GM10248 (cell line): ENCODE measurements at places on chromosomes 7 and 10.
A peak's percentile ranks its signal among the peaks of the same experiment; 100 is the strongest.

DNA sequence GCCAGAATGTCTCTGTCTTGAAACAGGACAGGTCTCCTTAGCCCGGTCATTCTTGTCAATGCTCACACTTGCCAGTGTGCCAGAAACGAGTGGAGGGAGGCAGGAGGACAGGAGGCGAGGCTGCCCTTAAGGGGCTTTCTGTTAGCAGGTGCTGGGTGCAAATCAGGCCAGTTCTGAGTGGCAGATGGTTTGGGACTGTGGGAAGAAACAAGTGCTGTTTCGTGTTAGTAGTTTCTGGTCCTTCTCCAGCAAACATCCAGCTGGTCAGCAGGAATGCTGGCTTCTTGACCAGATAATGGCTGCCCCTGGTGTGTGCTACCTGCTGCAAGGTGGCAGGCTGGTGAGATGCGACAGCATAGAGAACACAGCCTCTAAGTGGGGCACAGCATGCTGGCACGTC, 8.2 kb upstream of the NDUFB2 start:
- DNase-seq: no peak

GRCh38 chr10:70292004-70292403, 8.2 kb upstream of the NPFFR1 start:
- no peak for DNase-seq

DNA sequence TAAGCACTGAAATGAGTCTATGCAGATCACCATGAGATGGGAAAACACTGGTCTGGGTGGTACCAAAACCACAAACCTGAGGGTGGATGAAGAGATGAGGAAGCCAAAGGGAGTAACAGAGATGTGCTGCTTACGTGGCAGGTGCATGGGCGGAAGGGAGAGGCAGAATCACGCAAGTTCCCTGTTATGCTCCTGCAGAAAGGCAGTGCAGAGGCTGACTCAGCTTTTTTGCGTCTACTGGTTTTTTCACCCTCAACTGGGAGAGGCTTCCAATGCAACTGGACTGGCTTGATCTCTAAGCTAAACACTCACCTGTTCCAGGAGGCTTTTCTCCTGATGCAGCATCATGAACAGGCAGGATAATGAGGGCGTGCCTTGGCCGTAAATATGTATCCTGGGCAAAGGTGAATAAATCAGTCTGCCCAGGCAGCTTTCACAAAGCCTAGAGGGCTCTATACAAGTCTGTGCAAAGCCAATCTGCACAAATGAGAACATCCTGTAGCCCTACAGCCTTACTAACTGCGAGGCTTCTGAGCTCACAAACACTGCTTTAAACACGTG, 95.4 kb upstream of the AFAP1L2 start:
- peak; percentile 24 for DNase-seq

- no peak for DNase-seq
Measured at GRCh38 chr10:114261076-114261475, 22.0 kb downstream of the VWA2 start.

DNA sequence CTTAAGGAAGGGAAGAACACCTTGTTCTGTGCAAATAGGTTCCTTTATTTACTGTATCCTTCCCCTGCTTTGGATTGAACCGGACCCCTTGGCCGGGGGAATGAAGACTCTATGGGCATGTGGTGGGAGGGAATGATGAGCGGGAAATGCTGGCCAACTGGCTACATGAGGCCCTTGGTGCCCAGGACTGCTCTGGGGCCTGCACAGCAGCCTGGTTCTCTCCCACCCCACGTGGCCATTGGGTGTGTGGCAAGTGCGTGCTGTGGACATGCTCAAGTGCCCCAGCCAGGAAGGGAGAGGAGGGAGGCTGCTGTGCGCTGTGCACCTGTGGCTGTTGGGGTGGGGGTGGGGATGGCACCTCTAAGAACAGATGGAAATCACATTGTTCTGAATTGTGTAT, 917.0 kb upstream of the GHITM start:
- no peak for DNase-seq

DNA sequence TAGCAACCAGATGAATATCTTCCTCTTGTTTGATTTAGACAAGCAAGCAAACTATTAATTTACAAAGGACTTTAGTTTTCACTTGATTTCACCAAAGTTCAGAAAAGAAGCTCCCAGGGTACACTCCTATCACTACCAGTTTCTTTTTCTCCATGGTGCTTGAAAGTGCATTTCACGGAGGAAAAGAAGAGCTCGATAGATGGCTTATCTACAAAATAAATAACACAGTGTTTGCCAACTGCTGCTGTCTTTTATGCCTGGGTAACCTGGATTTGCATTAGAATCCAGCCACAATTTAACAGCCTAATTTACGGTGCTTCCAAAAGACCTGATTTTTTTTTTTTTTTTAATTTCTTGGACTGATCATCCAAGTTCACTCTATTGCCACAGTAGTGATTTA, 275.7 kb downstream of the GPR37 start:
- no peak for DNase-seq

DNA sequence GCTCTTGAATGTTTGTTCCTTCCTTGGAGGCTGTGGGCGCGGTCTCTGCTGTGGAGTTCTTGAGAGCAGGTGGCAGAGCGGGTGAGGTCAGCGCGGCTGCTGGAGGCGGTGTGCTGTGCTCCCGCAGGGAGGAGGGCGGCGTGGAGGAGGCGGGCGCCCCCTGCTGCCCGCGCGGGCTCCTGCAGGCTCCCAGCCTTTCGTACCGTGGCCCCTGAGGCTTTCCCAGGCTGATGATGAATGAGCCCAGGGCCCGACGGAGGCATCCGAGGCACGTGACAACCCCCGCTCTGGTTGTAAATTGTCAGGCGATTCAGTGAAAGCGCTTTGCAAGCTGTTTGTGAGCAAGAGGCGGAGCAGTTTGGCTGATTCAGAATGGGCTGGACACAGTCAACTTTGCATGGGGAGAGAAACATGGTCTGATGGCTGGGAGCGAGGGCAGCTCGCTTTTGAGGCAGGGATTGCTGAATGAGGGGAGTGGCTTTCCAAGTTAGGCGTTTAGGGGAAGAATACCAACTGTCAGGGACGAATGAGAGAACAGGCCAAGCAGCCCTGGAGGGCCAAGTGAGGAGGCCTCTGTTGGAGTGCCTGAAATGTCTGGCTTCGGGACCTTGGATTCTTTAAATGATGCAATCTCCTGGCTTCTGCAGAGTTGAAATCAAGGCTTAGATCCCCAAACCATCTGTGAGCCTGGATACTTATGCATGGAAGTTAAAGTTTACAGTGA, 46.6 kb downstream of the CDHR3 start:
- DNase-seq: peak; percentile 83

DNA sequence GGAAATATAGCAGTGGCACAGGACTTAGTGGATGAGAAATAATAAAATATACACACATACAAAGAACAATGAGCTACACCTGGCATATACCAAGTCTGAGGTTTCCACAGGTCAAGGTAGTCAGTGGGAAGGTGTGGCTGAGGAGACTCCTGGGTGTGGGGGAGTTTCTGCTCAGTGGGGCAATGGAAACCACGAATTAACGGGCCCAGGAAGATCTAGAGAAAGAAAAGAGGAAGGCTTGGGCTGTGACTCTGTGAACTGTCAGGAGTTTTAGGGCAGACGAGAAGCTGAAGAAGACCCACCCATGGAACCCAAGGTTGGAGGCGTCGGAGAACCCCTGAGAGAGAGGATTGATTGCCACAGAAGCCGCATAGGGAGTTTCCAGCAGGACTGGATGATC, 196.5 kb downstream of the HERPUD2 start:
- DNase-seq: no peak

DNA sequence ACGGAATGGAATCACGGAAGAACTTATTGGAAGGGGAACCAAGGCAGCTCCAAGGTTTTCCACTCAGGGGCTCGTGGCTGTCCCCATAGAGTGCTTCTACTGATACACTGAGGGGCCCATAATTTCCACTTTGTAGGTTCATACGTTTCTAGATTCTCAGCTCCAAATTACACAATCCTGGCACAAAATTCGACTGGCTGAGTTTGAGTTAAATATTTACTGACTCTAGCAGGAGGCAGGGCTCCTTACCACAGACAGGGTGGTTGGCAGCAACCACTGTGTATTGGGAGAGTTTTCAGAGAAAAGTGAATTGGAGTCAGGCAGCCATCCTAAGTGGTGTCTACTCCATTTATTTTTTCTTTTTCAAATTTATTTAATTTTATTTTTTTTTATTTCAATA, 55.4 kb upstream of the SEC61G start:
- no peak for DNase-seq

GRCh38 chr10:44801383-44802327, 109.5 kb upstream of the TMEM72 start:
- DNase-seq: no peak

DNA sequence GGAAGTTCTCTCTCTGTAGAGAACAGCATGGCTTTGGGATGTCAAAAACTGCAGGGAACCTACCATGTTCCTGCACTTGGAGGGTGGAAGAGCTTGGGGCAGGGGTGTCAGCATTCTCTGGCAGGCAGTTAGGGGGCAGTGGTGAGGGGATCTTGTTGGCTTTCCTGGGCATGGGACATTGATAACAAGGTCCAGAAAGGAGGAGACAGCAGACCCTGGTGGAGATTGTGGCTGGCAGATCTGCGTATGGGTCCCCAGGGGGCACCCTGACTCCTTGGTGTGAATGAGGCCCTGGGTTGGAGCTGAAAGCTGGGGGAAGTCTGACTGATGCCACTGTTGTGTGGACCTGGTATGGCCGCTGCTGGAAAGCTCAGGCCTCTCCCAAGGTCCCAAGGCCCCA, 22.9 kb upstream of the CAMK2B start:
- DNase-seq: no peak

GRCh38 chr10:82934429-82934828, 1059.4 kb downstream of the NRG3 start:
- no peak for DNase-seq

- DNase-seq: no peak
Measured at GRCh38 chr7:27223941-27224575, 18.5 kb upstream of the EVX1 start.

DNA sequence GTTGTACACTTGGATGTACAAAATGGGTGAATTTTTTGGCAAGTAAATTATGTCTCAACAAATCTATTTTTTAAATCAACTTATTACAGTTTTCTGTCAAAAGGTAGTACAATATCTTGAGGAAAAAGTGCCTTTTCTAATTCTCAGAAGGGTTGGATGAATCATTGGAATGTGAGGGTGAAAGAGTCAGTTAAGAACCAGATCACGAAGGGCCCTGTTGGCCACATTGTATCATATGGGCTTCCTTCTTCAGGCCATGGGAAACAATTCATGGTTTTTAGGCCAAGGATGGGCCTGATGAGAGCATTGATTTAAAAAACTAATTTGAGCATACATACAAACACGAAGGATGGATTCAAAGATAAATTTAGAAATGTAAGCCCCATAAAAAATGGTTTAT, 503.7 kb downstream of the TNS3 start:
- no peak for DNase-seq

DNA sequence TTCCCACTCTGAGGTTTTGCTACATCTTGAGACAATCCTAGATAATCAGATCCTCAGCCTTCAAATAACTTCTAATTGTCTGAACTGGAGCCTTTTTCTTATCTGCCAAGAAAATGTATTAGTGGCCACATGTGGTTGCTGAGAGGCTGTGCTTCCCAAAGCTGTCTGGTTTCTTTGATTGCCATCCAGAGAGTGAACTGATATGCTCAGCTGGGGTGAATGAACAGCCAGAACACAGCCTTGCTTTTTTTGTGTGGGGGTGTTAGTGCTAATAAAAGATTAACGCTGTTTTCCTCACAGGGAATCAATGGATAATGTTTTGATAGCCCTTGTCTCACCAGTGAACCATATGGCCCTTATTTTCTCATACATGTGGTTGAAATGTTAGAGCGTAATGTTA, 66.9 kb downstream of the BBS9 start:
- no peak for DNase-seq

GRCh38 chr10:75651417-75651816, 220.0 kb downstream of the LRMDA start:
- DNase-seq: no peak

GRCh38 chr10:28312572-28312971, 9.7 kb upstream of the MPP7 start:
- no peak for DNase-seq

DNA sequence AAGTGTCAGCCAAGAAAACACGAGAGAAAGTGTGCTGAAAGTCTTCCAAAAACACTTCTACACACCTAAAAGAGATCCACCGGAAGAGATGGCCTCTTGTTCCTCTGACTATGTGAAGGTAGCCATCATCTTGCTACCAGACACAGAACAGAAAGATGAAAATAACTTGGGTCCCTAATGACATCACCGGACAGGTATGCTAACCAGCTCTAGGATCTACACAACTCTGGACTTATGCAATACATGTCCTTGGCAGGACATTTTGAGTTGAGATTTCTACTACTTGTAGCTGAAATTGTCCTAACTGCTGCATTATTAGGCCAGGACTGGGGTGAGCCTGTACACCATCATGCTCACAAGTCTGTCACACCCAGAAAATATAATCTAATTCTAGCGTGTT, 358.7 kb downstream of the ELMO1 start:
- DNase-seq: no peak

GRCh38 chr7:24192053-24192452, 91.9 kb upstream of the NPY start:
- no peak for DNase-seq

DNA sequence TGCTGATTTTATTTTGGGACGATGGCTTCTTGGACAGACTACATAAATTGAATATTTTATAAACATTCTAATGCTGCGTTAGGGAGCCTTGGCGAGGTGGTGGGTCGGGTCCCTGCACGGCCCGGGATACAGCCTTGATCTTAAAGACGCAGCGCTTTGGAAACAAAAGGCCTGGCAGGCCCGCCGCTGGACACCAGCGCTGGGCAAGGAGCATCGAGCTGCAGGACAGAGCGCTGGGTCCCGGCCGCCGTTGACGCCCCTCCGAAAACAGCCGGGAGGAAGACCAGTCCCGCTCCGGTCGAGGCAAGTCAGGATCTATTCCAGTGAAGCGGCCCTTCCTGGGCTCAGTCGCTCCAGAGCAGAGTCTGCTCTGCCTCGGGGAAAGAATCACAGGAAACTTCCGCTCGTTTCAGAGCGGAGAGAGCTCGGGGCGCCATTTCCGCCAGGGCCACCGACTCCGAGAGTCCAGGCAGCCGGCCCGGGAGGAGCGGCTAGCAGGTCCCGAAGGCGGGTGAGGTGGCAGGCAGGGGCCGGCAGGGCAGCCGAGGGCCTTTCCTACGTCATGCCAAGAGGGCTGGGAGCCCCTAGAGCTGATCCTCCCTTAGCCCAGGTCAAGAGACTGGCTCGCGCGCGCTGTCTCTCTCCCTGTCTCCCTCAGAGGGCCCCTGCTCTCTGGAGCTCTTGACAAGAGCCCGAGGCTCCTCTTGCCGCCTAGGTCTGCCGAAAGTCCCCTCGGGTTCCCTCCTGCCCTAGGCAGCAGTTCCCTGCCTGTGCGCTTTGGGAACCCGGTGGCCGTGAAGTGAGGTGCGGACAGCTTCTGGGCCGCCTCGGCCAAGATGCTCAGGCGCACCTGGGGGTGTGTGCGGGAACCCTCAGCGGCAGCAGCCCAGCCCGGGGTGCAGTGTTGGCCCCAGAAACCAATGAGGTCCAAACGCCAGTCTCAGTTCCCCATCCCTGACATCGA, 1.4 kb upstream of the DRGX start:
- no peak for DNase-seq

GRCh38 chr10:95550073-95550672, 11.0 kb downstream of the SORBS1 start:
- no peak for DNase-seq

GRCh38 chr7:151378011-151378410, 31.8 kb downstream of the WDR86 start:
- no peak for DNase-seq

GRCh38 chr10:121595806-121596688, 2.2 kb downstream of the FGFR2 start:
- no peak for DNase-seq

GRCh38 chr7:3028071-3028757, 15.5 kb downstream of the CARD11 start:
- DNase-seq: no peak

GRCh38 chr7:47635091-47636080, 53.5 kb upstream of the TNS3 start:
- DNase-seq: no peak
